ENCODE measurements at places on chromosomes 2 and 18.

DNA sequence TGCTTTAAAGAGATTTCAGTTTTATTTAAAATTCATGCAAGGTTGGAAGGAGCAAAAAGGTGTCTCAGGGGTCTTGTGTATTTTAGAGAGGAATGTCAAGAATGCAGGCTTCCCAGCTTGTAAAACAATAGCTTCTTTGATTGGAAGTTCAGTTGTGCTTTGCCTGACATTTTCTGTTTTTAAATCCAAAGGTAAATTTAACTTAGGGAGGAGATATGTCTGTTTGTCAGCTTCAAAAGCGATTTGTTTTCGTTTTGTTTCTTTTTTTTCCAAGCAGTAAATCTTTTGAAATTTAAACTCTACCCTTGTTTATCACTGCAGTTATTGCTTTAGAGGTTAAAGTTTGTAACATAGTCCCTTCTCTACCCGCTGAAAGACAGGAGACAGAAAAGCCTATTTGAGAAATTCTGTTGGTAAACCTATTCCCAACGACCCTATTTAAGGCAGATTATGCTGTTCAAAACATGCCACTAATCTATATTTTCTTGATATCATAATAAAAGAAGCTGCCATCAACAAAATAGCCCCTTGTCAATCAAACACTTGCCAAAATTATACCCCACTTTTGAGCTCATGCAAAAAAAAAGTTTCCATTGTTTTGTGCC, 639.6 kb downstream of the IRS1 start:
- DNase-seq, result no peak

- DNase-seq, result no peak
These were observed 5.8 kb downstream of the DLX1 start for GRCh38 chr2:172091000-172091641.

DNA sequence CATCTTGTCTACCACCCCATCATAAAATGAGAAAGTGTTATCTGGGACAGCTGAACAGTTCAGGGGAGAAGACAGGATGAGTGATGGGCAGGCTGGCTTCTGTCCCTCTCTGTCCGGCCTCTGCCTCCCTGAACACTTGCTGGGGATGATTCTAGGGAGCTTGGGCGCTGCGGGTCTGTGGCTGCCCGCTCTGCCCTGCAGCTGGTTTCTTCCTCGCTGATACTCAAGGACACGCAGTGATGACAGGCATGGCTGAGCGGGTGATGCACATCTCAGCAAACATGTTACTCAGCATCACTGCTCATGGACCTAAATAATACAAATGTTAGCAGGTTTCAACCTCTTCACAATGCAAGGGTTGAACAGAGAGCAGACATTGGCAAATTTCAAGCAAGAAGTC, 161.1 kb downstream of the TMEM18 start:
- no peak for DNase-seq

- DNase-seq, result peak; percentile 76
These were observed 61.2 kb downstream of the SEMA4F start for GRCh38 chr2:74715081-74715791.

GRCh38 chr2:172248785-172249187, 146.1 kb upstream of the DLX2 start:
- DNase-seq, result no peak

- no peak for DNase-seq
These were observed 129.7 kb downstream of the PTPRM start for GRCh38 chr18:7696780-7697179.

- no peak for DNase-seq
These were observed 86.8 kb upstream of the SNTG2 start for GRCh38 chr2:863732-864450.

- DNase-seq, result no peak
These were observed 1.0 kb upstream of the HDAC4 start for GRCh38 chr2:239401881-239402233.

DNA sequence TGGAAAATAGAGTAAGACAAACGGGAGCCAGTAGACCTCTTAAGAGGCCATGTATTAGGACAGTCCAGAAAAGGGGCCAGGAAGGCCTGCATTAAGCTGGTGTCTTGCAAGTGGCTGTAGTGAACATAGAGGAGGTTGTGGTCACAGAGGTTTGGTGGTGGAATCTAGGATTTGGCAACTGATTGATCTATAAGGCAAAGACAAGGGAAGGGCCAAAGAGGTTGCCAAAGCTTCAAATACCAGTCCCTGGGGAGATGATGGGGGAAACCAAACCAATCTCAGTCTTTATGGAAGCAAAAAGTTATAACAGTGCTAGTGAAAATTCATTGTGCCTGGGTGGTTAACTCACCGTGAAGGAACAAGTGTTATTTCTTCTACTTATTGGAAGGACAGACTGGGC, 28.7 kb upstream of the RTN4 start:
- DNase-seq, result no peak

- no peak for DNase-seq
These were observed 77.2 kb downstream of the EIPR1 start for GRCh38 chr2:3300224-3300995.

GRCh38 chr2:231351648-231352047, 43.9 kb upstream of the B3GNT7 start:
- no peak for DNase-seq

GRCh38 chr2:29894822-29895614, 26.4 kb downstream of the ALK start:
- no peak for DNase-seq

GRCh38 chr2:44741507-44741906, 200.0 kb upstream of the SIX3 start:
- DNase-seq, result no peak

DNA sequence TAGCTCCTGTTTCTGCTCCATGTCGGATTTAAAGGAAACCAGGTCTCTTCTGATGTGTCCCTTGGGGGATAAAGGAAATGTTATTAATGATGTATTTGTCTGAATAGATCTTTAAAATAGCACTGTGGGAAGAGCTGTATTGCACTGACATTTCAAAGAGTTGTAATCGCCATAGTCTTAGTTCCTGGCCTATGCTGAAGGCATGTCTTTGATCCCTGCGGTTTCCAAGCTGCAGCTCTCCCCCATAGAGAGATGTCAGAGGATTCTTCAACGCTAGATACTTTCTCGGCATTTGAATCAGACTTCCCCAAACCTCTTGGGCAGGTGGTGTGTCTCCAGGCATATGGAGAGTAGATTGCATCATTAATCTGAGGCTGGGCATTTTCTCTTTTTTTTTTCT, 40.4 kb downstream of the NAT8 start:
- no peak for DNase-seq

DNA sequence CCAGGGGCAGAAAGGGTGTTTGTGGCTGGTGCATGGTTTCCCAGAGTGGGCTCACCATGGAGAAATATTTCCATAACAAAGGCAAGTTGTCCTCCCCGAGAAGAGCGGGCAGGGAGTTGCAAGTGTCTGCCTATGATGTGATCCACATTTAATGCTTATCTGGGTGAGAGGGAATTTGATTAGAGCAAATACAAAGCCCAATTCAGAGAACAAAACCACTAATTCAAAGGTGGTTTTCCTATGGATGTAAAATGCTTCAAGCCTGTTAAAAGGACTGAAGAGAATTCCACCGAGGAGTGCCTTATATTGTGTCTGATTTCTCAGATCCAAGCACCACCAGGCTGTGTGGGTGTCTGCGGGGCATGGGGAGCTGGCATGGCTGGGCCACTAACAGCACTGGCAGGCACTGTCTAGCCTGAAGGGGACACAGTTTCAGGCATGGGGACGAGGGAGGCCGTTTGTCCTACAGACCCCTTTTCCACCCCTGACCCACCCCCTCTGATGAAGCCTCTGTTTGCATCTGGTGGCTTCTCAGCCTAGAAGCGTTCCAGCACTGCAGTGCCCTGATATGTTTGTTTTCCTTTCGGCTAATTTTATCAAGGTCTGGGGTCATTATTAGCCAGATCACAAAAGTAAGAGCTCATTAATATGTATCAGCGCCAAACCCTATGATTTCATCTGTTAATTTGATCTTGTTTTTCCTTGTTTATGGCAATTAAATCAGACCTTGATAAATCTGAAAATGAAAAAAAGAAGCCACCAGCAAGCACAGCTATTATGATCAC, 357.3 kb downstream of the HRH4 start:
- DNase-seq, result no peak

- no peak for DNase-seq
These were observed 172.7 kb downstream of the SOCS6 start for GRCh38 chr18:70461323-70462077.

- no peak for DNase-seq
These were observed 7.2 kb downstream of the POMC start for GRCh38 chr2:25161055-25161781.

DNA sequence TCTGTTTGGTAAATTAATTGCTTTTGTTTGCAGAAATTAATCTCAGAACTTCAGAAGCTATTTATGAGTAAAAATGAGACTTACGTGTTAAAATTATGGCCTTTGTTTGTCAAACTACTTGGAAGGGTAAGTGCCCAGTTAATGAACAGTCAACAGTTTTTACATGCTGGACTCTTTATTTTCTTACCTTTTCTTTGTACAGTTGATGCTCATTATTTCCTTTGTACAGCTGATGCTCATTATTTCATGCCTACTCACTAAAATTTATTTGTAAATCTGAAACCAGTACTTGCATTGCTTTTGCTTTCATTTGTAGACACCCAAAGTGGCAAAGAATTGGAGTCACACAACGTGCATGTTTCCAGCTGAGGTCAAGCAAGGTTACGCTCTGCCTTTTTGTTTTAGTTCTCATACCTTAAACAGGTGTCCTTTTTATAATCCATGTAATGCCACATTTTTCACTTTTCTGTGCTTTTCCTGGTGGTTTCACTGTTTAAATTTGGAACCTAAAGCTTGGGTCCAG, 13.3 kb downstream of the RIF1 start:
- no peak for DNase-seq

- no peak for DNase-seq
These were observed 169.6 kb downstream of the TMEM247 start for GRCh38 chr2:46649004-46649403.

DNA sequence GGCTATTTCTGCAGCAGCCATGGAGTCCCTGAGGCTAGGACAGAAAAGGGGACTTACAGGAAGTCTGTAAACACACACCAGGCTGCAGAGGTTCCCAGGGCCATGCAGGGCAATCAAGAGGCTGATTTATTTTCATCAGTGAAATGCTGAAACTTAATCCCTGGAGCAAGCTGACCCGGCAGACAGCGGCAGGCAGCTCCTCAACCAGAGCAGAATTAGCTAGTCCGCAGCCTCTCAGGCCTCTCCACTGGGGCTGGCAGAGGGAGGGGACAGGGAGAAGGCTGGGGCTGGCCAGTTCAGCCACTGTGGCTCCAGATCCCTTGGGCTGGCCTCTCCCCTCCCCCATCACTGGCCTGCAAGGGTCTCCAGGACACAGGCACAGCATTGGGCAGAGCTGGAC, 136.3 kb downstream of the TNS1 start:
- DNase-seq, result no peak

- DNase-seq, result no peak
These were observed 112.4 kb downstream of the SPP2 start for GRCh38 chr2:234162861-234163260.

DNA sequence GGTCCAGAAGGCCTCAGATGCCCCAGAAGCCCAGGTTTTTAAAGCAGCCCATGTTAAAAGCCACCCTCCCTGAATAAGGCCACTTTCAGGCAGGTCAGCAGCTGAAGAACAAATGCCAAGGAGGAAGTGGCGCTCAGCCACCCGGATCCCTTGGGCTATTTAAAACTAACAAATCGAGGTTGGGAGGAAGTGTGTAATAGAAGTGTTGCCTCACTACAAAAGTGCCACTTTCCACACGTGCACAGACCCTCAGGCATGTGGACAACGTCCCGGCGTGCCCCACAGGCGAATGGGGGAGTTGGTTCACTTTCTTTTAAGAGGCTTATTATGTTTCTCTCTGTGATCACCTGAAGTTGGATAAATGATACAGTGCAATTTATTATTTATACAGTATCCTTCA, 173.8 kb upstream of the SALL3 start:
- no peak for DNase-seq

GRCh38 chr2:60872510-60872928, 8.9 kb upstream of the REL start:
- DNase-seq, result no peak

GRCh38 chr2:182652326-182652725, 63.7 kb upstream of the DNAJC10 start:
- no peak for DNase-seq

DNA sequence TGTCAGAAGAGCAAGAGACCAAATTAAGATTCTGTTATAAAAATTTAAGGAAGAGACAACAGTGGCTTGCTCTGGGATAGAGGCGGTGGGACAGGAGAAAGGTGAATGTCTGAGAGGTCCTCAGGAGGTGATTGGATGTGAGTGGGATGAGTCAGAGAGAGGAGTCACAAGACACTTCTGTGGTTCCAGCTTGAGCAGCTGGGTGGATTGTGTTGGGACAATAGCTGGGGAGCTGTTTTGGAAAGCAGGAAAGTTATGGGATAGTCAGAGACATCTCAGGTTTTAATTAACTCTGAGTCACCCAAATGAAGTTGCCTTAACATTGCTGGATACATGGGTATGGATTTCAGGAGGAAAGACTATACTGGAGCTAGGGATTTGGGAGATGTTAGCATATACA, 218.0 kb upstream of the TRIB2 start:
- DNase-seq, result no peak

GRCh38 chr18:23881778-23882177, 132.8 kb upstream of the TTC39C start:
- no peak for DNase-seq

DNA sequence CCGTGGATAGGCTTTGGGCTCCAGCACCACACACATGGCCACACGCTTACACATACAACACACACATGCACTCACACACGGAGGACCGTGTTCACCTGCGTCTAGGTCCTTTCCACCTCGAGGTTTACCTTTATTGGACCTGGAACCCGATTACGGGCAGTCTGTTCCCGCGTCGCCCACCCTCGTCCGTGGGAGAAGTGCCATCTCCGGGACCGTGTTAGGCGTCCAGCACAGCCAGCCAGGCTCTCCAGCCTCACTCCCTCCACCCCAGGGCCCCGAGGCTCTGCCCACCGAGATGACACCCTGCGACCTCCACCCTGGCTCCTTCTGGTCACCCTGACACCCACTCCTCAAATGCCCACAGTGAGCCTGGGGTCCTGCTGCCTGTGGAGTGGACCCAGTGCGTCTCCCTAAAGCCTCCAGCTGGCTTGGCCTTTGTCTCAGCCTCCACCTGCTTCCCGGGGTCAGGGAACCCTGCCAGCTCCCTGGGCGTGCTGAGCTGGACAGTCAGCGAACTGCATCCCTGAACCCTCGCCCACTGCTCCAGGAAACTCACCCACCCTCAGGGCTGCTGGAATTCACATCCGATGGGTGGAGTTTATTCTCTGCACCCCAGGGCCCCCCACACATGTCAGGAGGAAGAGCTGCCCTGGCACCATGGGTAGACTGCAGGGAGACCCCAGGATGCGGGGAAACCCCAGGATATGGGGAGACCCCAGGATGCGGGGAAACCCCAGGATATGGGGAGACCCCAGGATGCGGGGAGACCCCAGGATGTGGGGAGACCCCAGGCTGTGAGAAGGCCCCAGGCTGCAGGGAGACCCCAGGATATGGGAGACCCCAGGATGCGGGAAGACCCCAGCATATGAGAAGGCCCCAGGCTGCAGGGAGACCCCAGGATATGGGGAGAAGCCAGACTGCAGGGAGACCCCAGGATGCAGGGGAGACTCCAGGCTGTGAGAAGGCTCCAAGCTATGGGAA, 33.0 kb downstream of the ADI1 start:
- no peak for DNase-seq

- no peak for DNase-seq
These were observed 36.8 kb upstream of the GPD2 start for GRCh38 chr2:156399224-156399949.

GRCh38 chr2:191386938-191387536, 141.8 kb downstream of the MYO1B start:
- no peak for DNase-seq

GRCh38 chr18:24197412-24197811, 58.5 kb downstream of the CABYR start:
- DNase-seq, result no peak

Data from stimulated activated CD4-positive, alpha-beta T cell treated with anti-CD3 and anti-CD28 coated beads, Interleukin-1b, Interleukin-23, amount 100 ng/mL, for 1 hour (primary cell).